ENCODE measurements at places on chromosomes 1 and 21. TPM values are rescaled to one million over a fixed set of nuclear protein-coding genes. Genes with fewer than 3 reads are reported as not detected.

- peak; percentile 70 for DNase-seq
These were observed 682 bp downstream of the SUCO start for GRCh38 chr1:172533513-172534151.

DNA sequence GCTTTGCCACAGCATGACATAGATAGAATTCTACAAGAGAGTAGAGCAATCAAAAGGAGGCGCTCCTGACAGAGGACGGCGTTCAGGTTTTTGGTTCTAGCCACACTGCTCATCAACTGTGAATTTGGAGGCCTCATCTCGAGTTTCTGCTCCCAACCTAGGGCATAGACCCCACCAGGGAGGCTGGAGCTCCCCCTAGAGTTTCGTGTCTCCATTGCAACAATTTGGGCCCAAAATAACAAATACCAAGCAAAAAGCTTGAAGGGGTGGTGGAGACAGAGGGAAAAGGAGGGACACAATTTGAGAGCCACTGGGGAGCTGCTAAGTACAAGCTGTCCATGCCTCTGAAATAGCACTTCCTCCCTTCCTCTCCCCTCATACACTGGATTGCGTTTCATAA lies 297.0 kb downstream of the GPATCH2 start:
- peak; percentile 10 for DNase-seq

The C1orf87 gene
- polyA plus RNA-seq = 0.63 TPM

The GSTM5 gene
- 48.0 TPM for polyA plus RNA-seq

The TMEM81 gene
- 2.3 TPM for polyA plus RNA-seq

DNA sequence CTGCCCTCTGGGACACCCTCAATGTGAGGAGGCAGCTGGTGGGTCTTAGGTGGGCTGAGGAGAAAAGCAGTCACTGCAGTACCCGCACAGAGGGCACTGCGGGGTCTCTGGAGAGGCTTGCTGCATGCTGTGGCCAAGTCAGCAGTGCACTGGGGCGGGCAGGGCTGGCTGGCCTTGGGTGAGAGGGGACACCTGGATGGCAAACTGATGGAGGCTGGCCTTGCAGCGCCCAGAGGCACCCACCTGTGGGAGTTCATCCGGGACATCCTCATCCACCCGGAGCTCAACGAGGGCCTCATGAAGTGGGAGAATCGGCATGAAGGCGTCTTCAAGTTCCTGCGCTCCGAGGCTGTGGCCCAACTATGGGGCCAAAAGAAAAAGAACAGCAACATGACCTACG lies 3.2 kb downstream of the ELF3 start:
- no peak for DNase-seq

GRCh38 chr1:238953448-238954010 lies 432.8 kb upstream of the CHRM3 start:
- no peak for DNase-seq

- DNase-seq = peak; percentile 91
These were observed 126.9 kb upstream of the PLPPR5 start for GRCh38 chr1:99131546-99131945.

- no peak for DNase-seq
These were observed 444 bp upstream of the AGTRAP start for GRCh38 chr1:11735531-11735853.

DNA sequence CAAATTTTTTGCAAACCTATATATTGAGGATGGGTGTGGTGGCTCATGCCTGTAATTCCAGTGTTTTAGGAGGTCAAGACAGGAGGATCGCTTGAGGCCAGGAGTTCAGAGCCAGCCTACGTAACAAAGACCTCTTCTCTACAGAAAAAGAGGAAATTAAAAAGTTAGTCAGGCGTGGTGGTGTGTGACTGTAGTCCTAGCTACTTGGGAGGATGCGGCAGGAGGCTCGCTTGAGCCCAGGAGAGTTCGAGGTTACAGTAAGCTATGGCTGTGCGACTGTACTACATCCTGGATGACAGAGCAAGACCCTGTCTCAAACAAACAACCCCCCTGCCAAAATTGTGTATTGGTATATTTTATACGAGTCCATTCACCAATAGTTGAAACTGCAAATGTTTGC lies 589.7 kb downstream of the DPYD start:
- no peak for DNase-seq

GRCh38 chr1:16334655-16335340 lies 17.5 kb downstream of the FBXO42 start:
- no peak for DNase-seq

- no peak for DNase-seq
These were observed 1.4 kb downstream of the HS2ST1 start for GRCh38 chr1:86915737-86916235.

DNA sequence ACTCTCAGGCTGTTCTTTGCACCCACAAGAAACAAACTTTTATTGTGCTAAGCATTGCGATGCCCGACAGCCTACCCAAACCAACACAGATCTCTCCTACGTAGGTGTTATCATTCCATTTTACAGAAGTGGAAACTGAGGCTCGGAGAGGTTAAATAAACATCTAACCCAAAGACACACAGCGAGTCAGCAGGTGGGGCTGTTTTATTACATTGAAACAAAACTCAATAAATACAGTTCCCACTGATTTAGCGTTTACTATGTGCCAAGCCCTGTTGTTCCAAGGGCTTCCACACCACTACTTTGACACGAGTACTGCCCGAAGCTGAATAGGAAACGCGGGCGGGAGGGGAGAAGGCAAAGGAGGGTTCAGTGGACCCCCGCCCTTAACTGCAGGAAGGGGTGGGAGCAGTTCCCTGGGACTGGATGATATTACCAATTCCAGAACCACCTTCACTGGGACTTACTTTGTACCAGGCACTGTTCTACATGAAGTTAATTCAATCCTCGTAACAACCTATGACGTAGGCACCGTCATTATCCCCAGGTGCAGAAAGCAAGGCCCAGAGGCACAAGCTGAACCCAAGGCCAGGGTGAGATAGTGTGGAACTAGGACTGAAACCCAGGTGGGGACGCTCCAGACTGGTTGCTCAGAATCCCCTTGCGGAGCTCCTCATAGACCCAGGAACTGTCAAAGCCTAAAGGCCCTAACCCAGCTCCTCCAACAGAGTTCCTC lies 19.3 kb upstream of the ALDH4A1 start:
- DNase-seq = peak; percentile 70

- DNase-seq = no peak
These were observed 95.1 kb upstream of the HMGB4 start for GRCh38 chr1:33768821-33769220.

GRCh38 chr1:66729119-66729518 lies 23.1 kb upstream of the DYNLT5 start:
- no peak for DNase-seq

GRCh38 chr1:114620419-114620818 lies 39.0 kb upstream of the BCAS2 start:
- DNase-seq = no peak

The ERICH3 gene
- 0.03 TPM for polyA plus RNA-seq

The OR2AK2 gene
- not detected for polyA plus RNA-seq

DNA sequence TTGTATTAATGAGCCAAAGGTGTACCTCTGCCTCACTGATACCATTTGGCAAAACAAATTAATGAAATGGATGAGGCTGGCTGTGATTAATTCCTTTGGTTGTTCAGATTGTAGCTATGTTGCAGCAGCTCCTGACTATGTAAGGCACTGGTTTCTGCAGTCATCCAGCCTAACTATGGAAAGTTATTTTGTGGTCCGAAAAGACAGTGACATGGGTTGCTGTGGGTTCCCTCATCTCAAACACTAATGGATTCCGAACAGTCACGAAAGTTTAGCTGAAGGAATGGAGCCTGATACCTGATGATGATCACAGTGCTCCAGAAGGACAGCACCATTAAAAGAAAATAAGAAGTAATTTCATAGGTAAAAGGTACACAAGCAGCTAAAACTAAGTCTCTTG lies 42.6 kb downstream of the WASF2 start:
- no peak for DNase-seq

DNA sequence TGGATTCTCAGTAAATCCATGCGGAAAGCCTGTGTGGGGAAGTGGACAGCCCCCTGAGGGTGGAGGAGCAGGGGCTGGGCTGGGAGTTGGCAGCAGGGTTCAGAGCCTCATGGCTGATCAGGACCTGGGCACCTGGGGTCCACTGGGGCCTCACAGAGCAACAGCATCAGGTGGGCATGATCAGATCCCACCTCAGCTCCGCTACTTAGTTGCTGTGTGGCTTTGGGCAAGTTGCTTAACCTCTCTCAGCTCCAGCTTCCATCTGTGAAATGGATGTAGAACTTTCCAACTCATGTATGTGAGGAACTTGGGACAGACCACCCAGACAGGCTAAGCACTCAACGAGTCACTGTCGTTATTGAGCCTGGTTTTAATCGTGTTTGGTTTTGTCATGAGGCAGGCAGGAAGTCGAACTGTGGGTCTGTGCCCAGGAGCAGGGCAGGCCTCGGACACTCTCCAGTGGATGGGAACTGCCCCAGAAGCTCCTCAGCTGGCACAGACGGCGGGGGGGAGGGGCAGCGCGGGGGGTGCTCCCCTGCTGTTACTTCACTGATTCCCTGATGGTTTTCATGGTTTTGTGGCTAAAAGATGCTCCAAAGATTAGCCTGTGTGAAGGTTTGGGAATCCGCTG lies 155.8 kb upstream of the TMEM51 start:
- no peak for DNase-seq

The AADACL3 gene
- not detected for polyA plus RNA-seq

GRCh38 chr1:28173151-28173979 lies 3.1 kb downstream of the PTAFR start:
- DNase-seq = peak; percentile 74

DNA sequence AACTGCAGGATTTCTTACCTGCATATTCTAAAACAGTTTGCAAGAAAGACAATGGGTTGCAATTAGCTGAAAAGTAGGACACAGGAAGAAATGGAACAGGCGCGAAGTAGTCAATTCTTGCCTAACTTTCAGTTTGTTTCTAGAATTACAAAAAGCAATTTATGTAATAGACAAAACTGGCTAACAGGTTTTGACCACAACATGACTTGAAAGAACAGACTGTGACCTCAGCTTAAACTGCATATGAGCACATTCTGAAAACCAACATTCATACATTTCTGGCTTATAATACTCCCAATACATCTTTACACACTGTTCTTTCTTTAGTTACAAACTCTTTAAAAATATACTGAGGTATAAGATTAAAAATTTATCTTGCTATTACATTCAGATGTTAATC lies 405.9 kb upstream of the B3GALT2 start:
- DNase-seq = no peak

The SFPQ gene
- 273 TPM for polyA plus RNA-seq

The BROX gene
- polyA plus RNA-seq = 20.1 TPM

- DNase-seq = no peak
These were observed 28.0 kb upstream of the FASLG start for GRCh38 chr1:172630868-172631267.

DNA sequence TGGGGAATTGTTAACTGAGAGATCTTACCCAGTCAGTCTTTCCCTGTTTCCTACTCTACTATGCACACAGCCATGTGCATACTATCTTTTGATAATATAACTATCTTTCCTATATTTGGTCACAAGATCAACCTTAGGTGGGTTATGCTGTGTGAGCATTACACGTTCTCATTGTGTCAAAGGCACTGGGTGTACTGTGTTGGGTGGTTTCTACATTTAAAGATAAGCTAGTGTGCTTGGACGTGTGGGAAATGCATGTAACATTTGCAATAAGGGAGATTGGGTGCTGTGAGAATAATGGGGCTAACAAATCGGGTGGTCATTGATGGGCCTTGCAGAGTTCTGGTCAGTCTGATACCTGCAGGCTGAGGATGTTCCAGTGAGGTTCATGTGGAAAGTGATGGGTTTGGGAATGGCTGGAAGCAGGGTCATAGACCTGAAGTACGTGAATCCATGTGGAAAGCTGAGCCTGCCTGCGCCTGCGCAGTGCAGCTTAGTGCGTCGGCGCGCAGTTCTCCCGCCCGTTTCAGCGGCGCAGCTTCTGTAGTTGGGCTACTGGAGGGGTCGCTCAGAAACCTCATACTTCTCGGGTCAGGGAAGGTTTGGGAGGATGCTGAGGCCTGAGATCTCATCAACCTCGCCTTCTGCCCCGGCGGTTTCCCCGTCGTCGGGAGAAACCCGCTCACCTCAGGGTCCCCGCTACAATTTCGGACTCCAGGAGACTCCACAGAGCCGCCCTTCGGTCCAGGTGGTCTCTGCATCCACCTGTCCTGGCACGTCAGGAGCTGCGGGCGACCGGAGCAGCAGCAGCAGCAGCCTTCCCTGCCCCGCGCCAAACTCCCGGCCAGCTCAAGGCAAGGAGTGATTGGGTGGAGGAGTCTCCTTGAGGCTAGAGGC lies at the start of gene MSH4:
Gene MSH4 (plus strand): TSS at position 507 of the 897 bp plus-strand sequence. CDS start 104 bp downstream, at position 611.
- DNase-seq = no peak

DNA sequence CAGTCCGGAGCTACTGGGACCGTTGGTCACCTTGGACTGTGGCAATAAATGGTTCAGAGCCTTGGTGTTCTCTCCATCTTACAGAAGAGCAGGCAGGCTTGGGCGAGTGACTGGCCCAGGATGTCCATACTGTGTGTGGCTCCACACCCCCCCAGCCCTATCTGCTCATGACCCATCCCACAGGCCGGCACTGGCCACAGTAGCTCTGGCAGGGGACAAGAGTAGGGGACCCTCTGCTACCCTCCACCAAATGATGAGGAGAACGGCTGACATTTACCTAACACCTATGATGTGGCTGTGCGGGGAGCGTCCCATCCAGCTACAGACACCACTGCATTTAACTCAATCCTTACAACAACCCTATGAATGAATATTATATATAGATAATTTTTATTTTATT lies 13.3 kb downstream of the LDLRAD2 start:
- DNase-seq = no peak

GRCh38 chr1:33364565-33364918 lies 43.6 kb upstream of the A3GALT2 start:
- peak; percentile 74 for DNase-seq
